ENCODE measurements at places on chromosomes 2 and 18. TPM values are rescaled to one million over a fixed set of nuclear protein-coding genes. Genes with fewer than 3 reads are reported as not detected.

- H3K27me3 ChIP-seq: no peaks in the 10 kb centered on the region
- peak within 1 kb of the TSS; percentile 88 for H3K27ac ChIP-seq
- peak within 1 kb of the TSS; percentile 65 for H3K4me3 ChIP-seq
- DNase-seq: peak; percentile 45
- H3K36me3 ChIP-seq: peaks cover 14% of the 10 kb centered on the region
- H3K4me1 ChIP-seq: peaks cover 88% of the 10 kb centered on the region
These were observed at the start of gene RNPEPL1 for GRCh38 chr2:240567872-240568677. TSS of gene RNPEPL1 (plus strand) at chr2:240568484. CDS start at chr2:240568587, 103 bp downstream.

DNA sequence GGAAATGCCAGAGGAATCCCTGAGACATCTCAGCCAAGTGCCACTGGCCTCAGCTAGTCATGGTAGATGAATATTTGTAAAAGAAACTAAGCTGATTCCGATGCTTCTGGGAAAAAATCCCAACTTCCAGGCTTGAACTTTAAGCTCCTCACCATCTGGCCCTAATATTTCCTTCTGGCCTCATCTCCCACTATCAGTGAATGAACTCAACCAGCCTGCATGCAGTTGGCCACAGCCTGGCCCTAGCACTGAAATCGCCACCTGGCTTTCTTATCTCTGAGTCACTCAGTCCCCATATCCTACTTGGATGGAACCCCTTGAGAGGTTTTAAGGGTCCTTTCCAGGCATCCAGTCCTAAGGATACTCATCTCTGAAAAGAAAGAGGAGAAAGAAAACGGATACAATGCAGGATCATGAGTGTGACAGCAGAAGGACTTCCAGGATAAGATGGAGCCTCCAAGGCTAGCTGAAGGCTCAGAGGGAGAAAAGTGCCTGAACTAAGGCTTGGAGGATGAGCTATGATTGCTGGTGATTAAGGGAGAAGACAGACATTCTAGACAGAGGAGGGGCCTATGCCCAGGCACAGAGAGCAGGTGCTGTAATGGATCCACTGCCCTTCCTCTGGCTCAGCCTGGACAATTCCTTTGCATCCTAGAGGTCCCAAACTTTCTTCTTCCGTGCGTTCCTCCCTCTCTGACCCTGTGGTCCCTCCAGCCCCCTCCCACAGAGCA is 141.5 kb upstream of the MYCN start:
- DNase-seq: no peak
- no peaks in the 10 kb centered on the region for H3K36me3 ChIP-seq
- H3K27me3 ChIP-seq: peaks cover 20% of the 10 kb centered on the region
- H3K27ac ChIP-seq: no peak overlapping the region

GRCh38 chr2:86221066-86221684 is 21.9 kb downstream of the MRPL35 start:
- no peak overlapping the region for H3K4me3 ChIP-seq
- H3K27ac ChIP-seq: no peak overlapping the region
- no peaks in the 10 kb centered on the region for H3K27me3 ChIP-seq
- H3K4me1 ChIP-seq: peaks cover 21% of the 10 kb centered on the region
- DNase-seq: peak; percentile 77

- H3K4me1 ChIP-seq: no peaks in the 10 kb centered on the region
- no peak overlapping the region for H3K4me3 ChIP-seq
- no peak for DNase-seq
- H3K36me3 ChIP-seq: no peaks in the 10 kb centered on the region
- no peaks in the 10 kb centered on the region for H3K27me3 ChIP-seq
These were observed 42.4 kb downstream of the EHBP1 start for GRCh38 chr2:62747876-62748275.

GRCh38 chr2:23756593-23757292 is 170.2 kb downstream of the ATAD2B start:
- H3K4me3 ChIP-seq: no peak overlapping the region
- no peak for DNase-seq
- H3K27me3 ChIP-seq: no peaks in the 10 kb centered on the region
- H3K4me1 ChIP-seq: no peaks in the 10 kb centered on the region
- peaks cover 40% of the 10 kb centered on the region for H3K36me3 ChIP-seq

The TUBB8B gene
- total RNA-seq: not detected

The RESP18 gene
- total RNA-seq: not detected

The MC4R gene
- not detected for total RNA-seq

Data from K562 (cell line).